ENCODE measurements at places on chromosomes 3 and 15. TPM values are rescaled to one million over a fixed set of nuclear protein-coding genes. Genes with fewer than 3 reads are reported as not detected.

GRCh38 chr3:117059956-117060270, 350.3 kb downstream of the TUSC7 start:
- DNase-seq = no peak

GRCh38 chr3:171462224-171462623, 2.0 kb upstream of the TNIK start:
- DNase-seq = no peak

- DNase-seq = peak; percentile 24
Observed at GRCh38 chr3:129690406-129690805, 83.9 kb upstream of the PLXND1 start.

Gene TMEM108
- 4.0 TPM for polyA plus RNA-seq

Gene RIOX2
- 35.6 TPM for polyA plus RNA-seq
